Tongue (tissue), 3 donors: ENCODE measurements at places on chromosomes 16 and 17.
A peak's percentile ranks its signal among the peaks of the same experiment; 100 is the strongest.

GRCh38 chr17:32570081-32570396, 83.2 kb downstream of the CDK5R1 start:
- no peak for DNase-seq

DNA sequence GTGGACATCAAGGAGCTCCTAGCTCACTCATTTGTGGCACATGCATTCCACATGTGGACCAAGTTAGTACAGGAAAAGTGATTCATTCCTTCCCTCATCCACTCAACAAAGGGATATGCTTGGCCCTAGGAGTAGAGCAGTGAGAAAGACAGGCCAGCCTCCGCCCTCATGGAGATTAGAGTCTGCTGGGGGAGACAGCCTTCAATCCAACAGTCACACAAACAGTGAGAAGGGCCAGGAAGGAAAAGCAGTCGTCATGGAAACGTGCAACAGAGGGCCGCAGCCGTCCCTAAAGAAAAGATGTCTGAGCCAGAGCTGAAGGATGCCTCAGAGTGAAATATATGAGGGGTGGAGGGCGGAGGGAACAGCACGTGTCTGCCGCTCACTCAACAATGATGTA, 109.9 kb downstream of the VPS53 start:
- DNase-seq = no peak

DNA sequence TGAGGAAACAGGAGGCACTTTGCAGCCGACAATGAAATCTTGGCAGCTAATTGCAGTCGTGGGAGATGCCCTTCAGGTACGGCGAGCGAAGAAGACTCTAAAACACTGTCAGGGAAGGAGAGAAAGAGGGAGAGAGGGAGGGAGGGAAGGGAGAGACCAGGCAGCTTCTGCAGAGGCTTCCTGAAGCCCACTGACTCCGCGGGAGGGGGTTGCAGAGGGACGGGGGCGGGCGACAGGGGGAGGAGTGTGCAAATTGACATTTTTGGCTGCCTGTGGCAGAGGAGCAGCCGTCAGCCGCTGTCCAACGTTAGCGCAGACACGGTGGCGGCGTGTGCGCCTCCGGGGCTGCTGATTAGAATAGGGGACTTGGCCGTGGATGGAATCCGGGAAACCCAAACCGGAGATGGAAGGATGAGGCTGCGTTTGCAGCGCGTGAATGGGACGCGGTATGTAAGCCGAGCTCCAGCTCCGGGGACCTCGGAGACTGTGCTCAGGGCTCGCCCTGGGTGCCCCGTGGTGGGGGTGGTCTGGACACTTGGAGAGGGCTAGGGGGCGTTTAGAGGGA, 849.1 kb upstream of the RBFOX1 start:
- DNase-seq = peak; percentile 2

- no peak for DNase-seq
Measured at GRCh38 chr16:89164436-89164835, 7.1 kb upstream of the CDH15 start.
